ENCODE measurements at places on chromosomes 5 and 9.

GRCh38 chr9:70407081-70407503 lies 7.4 kb downstream of the KLF9 start:
- DNase-seq = no peak

- no peak for DNase-seq
These were observed 720.2 kb upstream of the C9orf72 start for GRCh38 chr9:28293369-28294090.

DNA sequence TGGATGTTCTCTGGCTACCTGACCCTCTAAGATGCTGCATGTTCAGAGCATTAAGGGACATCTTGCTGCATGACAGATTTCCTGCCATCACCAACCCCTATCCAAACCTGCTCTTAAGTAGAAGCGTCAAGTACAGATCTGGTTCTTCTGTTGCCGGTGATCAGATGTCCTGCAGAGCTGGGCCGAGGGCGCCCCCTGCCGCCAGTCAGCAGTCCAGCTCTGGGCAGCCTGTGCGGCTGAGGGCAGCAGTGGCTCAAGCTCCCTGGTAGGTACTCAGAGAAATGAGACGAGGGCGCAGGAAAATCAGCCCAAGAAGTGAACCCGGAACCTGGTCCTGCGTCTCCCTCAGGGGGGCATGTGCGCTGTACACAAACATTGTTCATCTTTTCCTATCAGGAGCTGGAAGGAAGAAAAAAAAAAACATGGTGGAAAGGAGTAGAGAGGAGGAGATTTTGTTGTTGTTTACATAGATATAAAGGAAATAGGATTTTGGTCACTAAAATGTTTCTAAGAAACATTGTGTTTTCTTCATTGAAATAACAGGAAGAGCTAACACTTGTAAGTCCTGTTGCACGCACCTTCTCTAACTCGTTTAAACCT lies 95.8 kb downstream of the CFAP90 start:
- no peak for DNase-seq

DNA sequence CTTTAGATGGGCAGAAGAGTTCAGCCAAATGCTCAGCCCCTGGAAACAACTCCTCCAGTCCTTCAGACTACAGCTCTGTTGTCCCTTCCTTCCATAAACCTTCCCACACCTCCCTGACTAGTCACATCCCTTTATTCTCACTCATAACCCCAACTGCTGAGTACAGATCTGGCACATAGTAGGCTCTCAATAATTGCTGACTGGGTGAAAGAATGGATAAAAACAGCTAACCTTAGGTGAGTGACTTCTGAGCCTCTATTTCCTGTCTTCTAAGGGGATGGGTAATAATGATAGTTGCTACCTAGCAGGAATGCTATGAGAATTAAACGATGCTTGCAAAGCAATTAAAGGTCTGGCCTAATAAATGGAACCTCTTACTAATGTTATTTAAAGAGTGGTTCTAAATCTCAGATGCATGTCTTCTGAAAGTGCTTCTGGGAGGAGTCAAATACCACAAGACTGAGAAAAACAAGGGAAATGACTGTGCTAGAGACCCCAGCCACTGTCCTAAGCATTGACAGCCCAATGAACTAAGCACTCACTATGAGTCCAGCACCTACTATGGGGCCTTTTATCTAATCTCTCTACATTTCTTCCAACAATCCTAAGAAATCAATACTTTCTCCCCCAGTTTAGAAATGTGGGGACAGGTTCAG lies 2.5 kb upstream of the NR6A1 start:
- no peak for DNase-seq

DNA sequence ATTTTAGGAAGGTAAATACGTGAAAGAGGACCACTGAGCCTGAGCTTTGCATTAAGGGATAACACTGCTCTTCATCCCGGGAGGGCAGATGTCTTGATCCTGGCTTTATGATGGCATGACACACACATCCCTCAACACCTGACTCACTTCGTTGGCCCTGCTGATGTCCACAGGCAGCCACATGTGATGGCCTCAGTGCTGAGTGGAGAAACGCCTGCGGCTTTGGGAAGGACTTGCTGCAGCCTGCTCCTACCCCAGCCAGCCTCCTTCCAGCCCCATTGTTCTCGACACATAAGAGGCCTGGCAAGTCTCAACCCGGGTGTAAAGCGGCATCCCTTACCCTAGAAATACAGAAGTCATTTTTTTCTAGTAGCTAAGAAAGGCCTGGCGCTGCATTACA lies 169.0 kb downstream of the SYK start:
- DNase-seq = no peak

DNA sequence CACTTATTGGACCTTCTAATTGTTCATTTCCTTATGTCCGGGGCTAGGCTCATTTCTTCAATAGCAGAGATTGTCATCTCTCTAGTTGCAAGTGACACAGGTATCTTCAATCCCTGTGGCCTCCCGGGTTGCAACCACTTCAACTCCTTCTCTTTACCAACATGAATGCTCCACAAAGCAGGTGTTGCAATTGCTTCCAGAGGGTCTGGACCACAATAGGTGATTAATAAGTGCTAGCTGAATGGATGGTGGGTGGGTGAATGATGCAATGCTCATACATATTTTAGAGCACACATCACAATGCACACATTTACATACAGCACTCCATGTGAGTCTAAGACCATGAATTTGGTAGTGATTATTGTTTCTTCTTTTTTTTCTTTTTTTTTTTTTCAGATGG lies 2.6 kb downstream of the CEMIP2 start:
- no peak for DNase-seq

DNA sequence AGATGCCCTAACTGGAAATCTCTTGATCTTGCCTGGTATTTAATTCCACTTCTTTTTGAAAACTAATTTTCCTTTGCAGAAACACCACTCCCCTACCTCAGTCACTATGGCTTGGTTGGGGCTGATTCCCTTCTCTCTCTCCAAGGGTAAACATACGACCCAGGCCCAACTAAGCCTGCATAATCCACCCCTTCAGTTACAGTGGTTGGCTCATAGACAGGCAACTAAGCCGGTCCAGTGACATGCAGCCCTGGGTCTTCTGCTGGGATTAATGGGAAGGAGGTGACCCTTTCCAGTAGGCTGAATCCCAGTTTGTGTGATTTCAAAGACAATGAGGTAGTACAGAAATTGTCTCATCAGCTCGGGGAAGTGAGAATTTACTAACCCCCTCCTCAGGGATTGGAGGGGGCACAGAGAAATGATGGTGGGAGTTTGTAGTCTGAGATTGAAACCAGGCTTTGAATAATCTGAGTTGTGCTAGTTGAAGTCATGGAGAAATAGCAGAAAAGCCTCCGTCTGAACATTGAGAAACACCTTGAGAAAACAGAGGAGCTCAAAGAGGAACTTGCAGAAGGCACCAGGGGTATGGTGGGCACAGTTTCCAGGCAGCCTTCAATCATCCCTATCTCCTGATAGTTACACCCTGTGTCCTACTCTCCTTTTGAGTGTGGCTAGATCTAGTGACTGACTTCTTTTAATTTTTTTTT lies 148.9 kb downstream of the GCNT1 start:
- DNase-seq = no peak

DNA sequence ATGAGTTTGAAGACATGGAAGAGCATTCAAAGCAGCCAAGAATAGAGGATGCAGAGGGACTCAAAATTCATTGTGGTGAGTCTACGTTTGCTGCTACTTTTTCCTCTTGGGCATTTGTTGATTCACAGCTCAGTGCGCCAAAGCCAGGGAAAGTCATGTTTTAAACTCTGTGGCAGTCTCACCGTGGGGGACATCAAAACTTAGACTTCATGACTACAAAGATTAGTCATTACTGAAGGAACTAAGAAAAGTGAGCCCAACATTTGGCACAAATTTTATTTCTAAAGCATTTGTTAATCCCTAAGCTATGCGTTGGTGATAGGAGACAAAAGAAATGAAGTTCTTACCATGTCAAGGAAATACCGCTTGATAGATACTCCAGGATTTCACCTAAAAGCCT lies 73.7 kb upstream of the MTAP start:
- no peak for DNase-seq

GRCh38 chr5:56328753-56329560 lies 95.8 kb upstream of the ANKRD55 start:
- DNase-seq = no peak

DNA sequence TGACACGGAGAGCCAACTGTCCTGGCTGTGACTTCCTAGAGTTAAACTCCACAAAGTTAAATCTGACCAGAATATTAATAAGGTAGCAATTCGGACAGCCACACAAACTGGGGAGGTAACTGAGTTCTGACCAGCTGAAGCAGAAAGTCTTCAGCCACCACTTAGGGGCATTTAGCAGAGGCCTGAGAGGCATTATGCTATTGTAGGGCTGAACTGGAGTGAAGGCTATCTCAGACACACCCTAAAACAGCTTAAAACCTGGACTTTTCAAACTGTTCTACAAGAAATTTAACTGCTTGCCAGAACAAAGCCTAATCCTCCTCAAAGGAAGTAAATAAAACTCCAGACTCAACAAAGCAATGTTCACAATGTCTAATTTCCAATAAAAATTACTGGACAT lies 32.4 kb downstream of the RANBP6 start:
- DNase-seq = no peak

GRCh38 chr5:167639766-167640165 lies 651.7 kb upstream of the WWC1 start:
- no peak for DNase-seq
